ENCODE measurements at places on chromosomes 13 and 19.
A peak's percentile ranks its signal among the peaks of the same experiment; 100 is the strongest.

DNA sequence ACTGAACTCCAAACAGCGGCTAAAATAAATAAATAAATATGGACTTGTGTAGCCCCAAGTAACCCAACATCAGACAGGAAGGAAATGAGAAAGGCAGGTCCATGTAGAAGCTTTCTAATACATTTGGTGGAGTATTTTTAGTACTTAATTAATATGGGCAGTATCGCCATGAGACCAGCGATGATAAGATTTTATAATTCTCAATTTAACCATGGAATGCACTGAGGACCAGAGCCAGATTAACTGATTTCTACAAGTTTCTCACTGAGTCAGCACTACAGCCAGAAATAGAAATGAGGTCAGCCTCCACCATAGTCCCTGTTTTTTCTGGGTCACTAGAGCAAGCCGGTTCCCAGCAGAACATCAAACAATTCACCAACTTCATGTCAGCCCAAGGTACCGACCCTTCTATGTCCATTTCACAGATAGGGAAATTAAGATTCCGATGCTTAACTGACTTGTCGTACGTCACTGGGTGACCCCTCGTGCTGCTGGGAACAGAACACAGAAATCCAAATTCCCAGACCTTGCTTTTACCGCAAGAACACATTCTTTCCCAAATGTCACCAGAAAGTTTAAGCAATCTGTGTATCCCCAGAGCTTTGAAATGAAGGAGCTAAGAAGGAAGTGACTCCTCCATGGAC lies 90.4 kb downstream of the COL4A1 start:
- DNase-seq: no peak

GRCh38 chr13:54628383-54628782 lies 1599.8 kb downstream of the OLFM4 start:
- no peak for DNase-seq

GRCh38 chr19:34332027-34332760 lies 32.8 kb upstream of the GPI start:
- no peak for DNase-seq

DNA sequence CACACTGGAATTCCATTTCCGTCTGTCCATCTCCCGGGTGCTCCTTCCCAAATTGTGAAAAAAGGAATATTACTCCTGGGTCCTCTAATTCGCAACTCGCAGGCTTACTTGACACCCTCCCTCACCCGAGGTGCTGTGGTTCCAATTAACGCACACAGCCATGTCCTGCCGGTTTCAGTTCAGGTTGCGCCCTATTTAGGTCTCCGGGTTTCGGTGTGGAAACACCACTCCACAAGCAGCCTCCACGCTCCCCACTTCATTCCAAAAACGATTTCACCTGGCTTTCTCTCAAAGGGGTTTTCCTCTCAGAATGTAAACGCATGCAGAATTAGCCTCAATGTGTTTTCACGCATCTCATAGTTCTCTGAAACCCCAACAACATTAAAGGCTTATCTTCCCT lies 37.9 kb downstream of the NAXD start:
- no peak for DNase-seq

- no peak for DNase-seq
These were observed 500 bp downstream of the AP3D1 start for GRCh38 chr19:2150794-2151338.

DNA sequence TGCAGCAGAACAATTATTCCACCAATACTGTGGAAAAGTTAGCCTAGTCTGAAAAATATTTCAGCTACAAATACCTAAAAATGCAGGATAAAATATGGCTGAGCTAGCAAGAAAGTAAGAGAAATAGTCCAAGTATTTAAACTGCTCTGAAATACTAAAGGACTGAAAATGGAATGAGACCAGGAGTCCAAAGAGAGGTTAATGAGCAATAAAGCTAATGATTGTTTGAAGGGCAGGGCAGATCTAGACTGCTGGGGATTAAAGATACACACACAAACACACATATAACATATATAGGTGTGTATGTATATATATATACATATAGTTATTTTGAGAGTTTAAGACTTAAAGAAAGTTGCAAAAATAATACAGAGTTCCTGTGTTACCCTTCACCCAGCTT lies 2.6 kb upstream of the CDADC1 start:
- DNase-seq: no peak

DNA sequence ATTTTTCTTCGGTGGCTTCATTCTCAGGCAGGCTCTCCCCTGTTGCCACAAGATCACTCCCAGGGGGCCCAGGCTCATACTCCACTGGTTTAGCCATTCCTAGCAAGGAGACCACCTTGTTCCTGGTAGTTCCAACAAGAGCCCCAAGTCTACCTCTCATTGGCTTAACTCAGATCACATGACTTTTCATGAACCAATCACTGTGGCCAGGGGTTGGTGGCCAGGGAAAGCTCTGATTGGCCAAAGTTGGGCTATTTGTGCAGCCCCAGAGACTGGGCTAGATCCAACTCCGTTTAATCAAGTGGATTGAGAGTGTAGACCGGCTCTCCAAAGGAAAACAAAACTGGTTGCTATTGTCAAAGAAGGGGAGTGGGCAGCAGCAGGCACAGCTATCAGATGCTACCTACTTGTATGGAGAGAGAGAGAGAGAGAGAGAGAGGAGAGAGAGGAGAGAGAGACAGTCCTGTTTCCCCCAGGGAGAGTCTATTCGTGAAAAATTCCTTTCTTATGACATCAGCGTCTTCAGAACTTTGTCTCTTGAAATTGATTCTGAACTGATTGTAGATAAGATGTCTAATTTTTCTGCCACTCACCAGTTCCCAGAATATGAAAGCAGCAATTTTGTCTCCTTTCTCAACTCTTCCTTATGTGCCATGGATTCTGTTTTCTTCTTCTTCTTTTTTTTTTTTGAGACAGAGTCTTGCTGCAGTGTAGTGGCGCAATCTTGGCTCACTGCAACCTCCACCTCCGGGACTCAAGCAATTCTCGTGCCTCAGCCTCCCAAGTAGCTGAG lies 5.9 kb downstream of the CEACAM19 start:
- DNase-seq: peak; percentile 55

- DNase-seq: no peak
These were observed 47.5 kb upstream of the SLC7A9 start for GRCh38 chr19:32916969-32917615.

DNA sequence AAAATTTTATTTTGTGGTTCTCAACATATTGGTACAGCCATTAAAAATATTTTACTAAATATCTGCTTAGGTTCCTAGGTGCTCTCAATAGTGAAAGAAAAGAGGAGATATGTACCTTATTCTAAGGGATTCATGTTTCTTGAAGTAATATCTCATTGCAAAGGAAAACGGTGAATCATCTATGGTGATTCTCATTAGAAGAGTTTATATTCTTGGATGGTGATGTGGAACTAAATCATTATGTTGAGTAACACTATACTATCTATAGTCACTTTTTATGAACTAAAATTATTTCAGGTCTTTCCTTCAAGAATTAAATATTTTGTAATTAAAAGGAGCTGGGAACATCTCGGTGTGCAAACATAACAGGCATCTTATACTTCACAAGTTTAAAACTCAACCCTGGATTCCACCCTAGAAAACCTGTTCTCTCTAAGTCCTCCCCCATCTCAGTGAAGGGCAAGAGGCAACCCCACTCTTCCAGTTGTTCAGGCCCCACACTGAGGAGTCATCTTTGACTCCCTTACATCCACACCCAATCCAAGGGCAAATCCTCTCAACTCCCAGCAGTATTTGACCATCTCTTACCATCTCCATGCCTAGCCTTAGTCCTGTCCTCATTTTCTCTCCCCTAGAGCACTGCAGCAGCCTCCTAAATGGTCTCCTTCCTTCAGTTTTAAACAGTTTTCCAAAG lies 140.1 kb downstream of the RGCC start:
- no peak for DNase-seq

DNA sequence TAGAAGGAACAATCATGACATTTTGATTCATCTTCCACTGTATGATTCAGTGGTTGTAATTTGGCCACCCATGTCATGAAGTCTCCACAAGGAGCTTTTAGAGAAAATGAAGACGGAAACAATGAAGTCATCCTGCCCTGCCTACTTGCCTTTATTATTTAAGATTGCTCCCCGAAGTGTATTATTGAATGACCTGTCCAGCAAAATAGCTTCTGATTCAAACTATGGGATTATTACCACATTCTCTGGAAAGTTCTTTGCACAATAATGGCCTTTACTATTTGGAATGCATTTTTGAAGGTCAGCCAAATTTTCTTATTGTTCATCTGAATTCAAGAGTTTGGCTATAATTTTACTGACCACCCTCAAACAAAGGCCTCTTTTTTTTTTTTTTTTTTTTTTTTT lies 77.8 kb upstream of the RFC3 start:
- no peak for DNase-seq

Data from RWPE1 (cell line).